ENCODE measurements at places on chromosomes 12 and 14.

GRCh38 chr12:50839042-50839441, 3.7 kb upstream of the TMPRSS12 start:
- DNase-seq, result no peak

DNA sequence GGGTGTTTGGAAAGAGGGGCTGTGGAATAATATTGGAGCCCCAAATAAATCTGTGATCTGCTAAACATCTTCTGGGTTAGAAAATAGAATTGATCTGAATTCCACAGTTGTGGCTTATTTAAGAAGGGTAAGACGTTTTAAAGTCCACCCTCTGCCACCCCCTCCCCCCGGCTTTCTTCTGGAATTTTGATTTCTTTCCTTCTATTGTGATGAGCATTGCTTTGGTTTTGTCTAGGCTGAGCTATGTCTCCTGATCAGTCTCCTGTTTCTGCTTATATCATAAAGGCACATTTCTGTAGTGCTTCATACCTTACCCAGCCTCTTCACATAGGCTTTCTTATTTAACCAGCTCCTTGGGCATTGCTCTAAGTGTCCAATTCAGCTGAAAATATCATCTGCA, 77.3 kb upstream of the SLC38A2 start:
- DNase-seq, result no peak

DNA sequence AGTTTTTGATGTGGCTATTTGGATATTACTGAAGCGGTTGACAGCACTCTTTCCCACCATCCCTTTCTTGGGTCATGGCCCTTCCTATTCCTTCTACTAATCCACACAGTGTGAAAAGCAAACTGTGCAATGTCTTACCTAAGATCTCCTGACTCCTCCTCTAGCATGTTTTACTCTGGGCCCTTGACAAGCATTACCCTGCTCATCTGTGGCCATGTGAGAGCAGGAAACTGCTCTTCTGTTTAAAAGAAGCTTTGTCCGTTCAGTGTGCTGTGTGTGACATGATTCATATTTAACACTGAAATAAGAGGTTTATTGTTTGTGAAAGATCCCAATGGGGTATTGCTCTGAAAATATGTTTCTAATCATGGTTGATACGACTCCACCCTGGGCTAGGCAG, 1022.5 kb downstream of the AACS start:
- DNase-seq, result no peak

DNA sequence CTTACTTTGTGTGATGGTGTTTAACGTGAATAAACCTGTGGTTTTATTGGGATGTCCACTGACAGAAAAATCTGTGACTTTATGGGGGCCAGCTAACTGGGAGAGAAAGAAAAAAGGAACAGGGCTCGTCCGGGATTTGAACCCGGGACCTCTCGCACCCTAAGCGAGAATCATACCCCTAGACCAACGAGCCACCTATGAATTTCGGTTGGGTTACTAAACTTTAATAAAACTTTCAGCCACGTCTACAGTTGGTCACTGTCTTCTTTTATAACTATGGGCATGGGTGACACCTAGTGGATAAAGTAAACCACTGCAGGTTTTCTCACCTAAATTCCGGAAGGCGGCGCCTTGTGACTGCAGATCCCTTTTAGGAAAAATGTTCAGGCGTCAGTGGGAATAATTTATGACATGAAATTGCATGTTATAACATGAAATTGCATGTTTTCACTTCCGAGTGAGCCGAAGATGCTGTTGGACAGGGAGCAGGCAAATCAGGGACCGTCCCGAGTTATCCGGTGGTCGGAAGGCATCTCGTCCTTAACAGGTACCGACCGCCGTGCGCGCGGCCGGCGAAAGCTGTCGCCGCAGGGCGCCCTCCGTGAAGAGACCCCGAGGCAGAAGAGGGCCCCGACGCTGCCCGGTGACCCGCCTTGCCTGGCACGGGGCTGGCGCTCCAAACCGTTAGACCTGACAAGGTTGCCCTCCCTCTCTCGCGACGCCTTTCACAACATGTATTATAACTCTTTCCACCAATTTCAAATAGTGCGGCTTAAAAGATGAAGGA, 18.2 kb upstream of the RNASE12 start:
- peak; percentile 44 for DNase-seq

DNA sequence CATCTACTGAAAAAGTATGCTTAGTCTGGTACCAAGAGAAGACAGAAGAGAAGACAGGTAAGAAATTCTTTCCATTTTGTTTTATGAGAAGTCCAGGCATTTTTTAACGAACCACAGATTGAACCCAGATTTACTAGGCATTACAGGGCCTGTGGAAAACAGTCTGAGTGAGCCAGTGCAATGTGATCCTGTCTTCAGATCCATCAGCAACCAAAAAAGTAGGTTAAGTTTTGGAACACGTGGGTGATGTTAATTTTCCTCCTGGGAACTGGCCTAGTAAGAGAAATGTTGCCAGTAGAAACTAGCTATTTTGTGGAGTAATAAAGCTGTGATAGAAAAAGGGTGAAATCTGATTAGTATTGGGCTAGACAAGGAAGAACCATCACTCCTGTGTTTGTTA, 440.9 kb upstream of the SEL1L start:
- DNase-seq, result no peak

- DNase-seq, result no peak
Measured at GRCh38 chr12:53476769-53477209, 22.5 kb downstream of the MAP3K12 start.

- DNase-seq, result no peak
Measured at GRCh38 chr14:21026274-21026987, 1.6 kb upstream of the NDRG2 start.

DNA sequence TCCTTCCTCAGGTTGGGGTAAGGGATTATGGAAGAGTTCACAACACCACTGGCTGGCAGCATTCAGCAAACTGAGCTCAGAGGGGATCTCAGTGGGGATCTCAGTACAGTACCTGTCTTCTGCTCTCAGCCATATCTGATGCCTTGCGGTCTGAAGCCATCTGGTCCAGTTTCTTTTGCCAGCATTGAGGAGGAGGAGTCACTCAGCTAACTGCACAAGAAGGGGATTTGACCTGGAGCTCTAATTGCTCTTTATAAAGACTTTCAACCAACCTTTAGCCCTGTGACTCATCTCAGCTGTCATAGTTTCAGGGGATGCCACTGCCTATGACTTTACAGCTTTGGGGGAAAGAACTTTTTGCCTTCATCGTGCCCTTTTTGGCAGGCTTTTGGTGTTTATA, 44.9 kb downstream of the JKAMP start:
- no peak for DNase-seq

DNA sequence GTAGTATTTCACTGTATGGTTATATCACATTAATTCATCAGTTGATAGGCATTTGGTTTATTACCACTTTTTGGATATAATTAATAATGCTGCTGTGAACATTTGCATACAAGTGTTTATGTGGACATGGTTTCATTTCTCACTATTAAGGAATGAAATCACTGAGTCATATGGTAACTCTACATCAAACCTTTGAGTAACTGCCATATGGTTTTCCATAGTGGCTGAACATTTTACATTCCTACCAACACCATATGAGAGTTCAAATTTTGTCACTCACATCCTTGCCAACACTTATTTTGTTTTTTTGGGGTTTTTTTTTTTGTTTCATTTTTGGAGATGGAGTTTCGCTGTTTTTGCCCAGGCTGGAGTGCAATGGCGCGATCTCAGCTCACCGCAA, 30.2 kb upstream of the EAPP start:
- DNase-seq, result no peak

GRCh38 chr12:96571101-96571862, 81.9 kb downstream of the CFAP54 start:
- DNase-seq, result no peak

DNA sequence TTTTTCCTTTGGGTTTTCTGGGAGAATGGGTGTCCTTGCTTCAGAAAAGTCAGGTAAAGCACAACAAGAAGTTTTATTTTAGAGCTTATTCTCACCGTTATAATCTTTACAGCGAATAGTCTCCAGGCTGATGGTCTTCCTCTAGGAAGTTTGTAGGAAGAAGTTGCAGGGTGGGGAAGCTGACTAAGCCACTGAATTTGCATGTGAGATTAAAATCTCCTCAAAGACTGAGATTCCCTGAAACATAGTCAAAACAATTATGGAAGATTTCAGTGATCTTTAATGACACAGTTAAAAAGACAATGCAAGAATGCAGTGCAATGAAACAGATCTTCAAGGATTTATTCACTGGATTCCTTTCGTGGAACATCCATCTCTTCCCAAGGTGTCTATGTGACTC, 1.2 kb downstream of the TAS2R10 start:
- no peak for DNase-seq

DNA sequence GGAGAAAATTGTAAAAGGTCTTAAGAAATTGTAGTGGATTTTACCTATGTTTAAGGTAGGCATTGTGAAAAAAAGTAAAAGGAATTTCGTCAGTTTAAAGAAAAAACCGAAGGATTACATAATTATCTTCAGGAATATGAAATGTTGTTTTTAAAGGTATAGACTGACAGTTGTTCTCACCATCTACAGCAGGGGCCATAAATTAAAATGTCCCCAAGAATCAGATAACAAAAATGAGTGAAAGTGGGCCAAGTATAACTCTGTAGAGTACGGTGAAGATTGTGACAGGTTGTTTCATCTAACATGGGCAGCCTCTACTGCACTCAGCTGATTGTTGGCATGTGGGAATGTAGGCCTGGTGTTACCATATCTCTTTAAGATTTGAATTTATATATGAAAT, 38.3 kb downstream of the YLPM1 start:
- no peak for DNase-seq

DNA sequence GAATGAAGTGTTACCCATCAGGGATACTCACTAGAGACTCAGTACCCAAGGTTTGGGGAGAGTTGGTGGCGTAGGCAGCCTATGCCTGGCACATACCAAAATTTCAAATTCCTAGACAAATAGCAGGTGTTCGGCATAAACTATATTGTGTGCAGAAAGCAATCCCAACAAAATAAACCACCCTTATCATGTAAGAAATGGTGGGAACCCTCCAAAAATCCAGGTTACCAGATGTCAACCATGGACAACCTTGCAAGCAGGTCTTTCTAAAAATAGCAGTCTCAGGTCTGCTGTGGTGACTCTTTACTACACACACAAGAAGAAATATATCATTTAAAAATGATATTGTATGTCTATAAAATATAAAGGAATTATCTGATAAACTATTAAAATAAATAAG, 17.7 kb upstream of the PTGER2 start:
- DNase-seq, result no peak

DNA sequence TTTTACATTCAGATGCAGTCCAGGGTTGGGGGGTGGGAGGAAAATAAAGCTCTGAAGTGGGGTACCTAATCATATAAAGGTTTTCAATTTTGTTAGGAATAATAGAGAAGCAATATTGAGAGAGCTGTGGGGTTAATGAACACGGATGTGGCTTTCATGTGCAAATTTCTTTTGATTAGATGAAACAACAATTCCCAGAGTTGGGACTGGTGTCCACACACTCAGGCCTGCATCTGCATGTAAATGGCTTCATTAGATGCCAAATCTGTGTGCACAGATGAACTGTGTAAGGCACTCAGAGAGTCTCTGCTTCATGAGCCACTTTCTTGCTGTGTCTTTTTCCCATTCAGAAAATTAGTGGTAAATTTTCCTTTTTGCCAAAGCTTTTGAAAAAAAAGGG, 377.1 kb upstream of the NOVA1 start:
- no peak for DNase-seq

GRCh38 chr12:3034067-3034750, 43.0 kb upstream of the TSPAN9 start:
- DNase-seq, result no peak

Data from stimulated activated CD4-positive, alpha-beta T cell treated with anti-CD3 and anti-CD28 coated beads, TNF-alpha, amount 100 ng/mL, for 1 hour (primary cell).